Myocyte (in vitro differentiated cells): ENCODE measurements at places on chromosomes 6 and 20. TPM values are rescaled to one million over a fixed set of nuclear protein-coding genes. Genes with fewer than 3 reads are reported as not detected.

PRDM1 gene
- total RNA-seq, result 0.67 and 0.94 TPM in 2 replicates

MTG2 gene
- 35.1 and 39.5 TPM in 2 replicates for total RNA-seq

RIPOR2 gene
- total RNA-seq, result 28.6 and 50.0 TPM in 2 replicates

UBD gene
- not detected in 2 replicates for total RNA-seq

MACROD2 gene
- total RNA-seq, result 5.3 and 9.4 TPM in 2 replicates

ADA gene
- 1.4 and 3.8 TPM in 2 replicates for total RNA-seq

RAET1E gene
- 4.1 and 6.8 TPM in 2 replicates for total RNA-seq

DEF6 gene
- total RNA-seq, result 0.31 TPM in 1 of 2 replicates, not detected in the other
